ENCODE measurements at places on chromosomes 7 and 10. TPM values are rescaled to one million over a fixed set of nuclear protein-coding genes. Genes with fewer than 3 reads are reported as not detected.

Gene VAX1
- total RNA-seq, result not detected

Gene PVRIG
- total RNA-seq, result 21.7 TPM

Gene CHAT
- 2.2 TPM for total RNA-seq

Gene DNA2
- total RNA-seq, result 51.6 TPM

Measured in activated T-helper 2 cell treated with anti-CD3 and anti-CD28 coated beads, Interferon-gamma antibody, Interleukin-2, Interleukin-4, amounts not matched to agents 10 μg/mL and 5 μg/mL and 100 μg/mL, durations not matched to agents 14 hours and 24 hours and 36 hours (primary cell).